ENCODE measurements at places on chromosomes 1 and 21.

- DNase-seq, result peak; percentile 47
Observed at GRCh38 chr1:223831755-223832636, 13.8 kb downstream of the TP53BP2 start.

DNA sequence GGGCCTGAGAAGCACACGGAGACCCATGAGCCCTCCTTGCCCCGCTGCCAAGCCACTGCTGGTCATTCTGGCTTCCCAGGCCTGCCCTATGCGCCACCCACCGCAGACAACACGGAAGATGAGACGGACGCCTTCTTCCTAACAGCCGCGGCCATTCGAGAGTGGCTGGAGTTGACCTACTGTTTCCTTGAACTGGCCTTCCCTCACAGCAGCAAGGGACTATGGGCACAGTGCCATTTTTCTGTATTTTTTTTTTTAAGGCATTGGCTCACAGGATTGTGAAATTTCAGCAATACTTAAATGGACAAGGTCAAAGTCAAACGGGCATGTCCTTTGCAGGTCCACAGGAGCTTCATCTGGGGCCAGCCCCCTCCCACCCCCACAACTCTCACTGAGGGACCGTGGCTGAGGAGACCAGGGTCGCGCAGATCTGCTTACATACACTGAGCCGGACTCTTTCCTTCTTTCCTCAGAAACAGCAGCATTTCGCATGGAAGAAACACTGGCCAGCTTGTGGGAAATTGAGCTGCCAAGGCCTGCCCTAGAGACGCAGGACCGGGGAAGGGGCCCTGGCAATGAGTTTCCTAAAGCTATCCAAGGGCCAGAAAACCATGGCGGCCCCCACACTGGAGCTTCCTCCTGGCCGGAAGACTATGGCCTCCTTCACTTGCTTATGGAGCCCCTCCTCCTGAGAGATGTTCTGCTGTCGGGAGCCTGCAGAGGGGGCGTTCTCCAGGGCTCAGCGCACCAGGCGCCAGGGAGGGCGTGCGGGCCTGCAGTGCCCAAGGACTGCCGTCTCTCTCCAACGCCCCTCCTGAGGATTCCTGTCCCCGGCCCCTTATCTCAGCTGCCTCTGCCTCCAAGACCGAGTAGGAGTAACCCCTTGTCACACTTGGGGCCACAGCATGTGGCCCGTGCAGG lies 98.9 kb downstream of the PGBD5 start:
- no peak for DNase-seq

GRCh38 chr1:168304865-168305264 lies 24.2 kb downstream of the TBX19 start:
- DNase-seq, result no peak

GRCh38 chr1:150760013-150760412 lies 5.6 kb downstream of the CTSS start:
- no peak for DNase-seq

DNA sequence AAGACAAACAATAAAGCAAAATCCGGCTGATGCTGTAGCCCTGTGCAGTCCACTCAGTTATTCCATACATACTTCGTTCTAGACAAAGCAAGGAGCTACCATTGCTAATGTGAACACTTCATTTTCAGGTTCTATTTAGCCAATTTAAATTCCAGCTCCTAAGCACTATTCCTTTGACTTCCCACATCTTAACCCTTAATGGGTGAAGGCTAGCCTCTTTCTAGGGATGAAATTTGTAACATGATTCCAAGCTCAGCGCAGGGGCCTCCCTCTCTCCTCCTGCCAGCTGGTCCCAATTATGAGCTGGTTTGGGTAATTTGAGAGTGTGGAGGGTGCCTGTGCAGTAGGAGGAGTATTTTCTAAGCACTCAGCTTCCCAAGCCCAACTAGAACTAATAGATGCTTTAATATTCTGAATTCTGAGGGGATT lies 53.9 kb upstream of the PTGFRN start:
- DNase-seq, result no peak

DNA sequence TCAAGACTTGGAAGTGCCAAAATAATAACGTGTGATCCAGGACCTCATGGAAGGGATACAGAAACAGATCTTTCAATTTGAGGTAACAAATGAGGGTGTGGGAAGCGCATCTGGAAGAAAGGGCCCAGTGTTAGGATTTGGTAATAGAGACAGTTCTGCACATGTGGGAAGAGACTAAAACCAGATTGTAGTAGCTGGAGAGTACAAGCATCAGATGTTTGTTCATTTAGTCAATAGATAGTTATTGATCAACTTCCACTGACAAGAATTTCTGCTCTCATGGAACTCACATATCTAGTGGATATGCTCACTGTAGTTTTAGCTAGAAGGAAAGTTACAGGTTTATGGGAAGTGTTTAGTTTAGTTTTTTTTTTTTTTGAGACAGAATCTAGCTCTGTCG lies 153.6 kb downstream of the TLR5 start:
- no peak for DNase-seq

GRCh38 chr1:248811514-248812490 lies 13.9 kb downstream of the SH3BP5L start:
- no peak for DNase-seq

- no peak for DNase-seq
Observed at GRCh38 chr1:57517587-57518374, 93.9 kb upstream of the DAB1 start.

GRCh38 chr1:202018468-202019234 lies 8.3 kb downstream of the ELF3 start:
- no peak for DNase-seq

GRCh38 chr1:205792961-205793673 lies 17.8 kb upstream of the RAB29 start:
- no peak for DNase-seq

DNA sequence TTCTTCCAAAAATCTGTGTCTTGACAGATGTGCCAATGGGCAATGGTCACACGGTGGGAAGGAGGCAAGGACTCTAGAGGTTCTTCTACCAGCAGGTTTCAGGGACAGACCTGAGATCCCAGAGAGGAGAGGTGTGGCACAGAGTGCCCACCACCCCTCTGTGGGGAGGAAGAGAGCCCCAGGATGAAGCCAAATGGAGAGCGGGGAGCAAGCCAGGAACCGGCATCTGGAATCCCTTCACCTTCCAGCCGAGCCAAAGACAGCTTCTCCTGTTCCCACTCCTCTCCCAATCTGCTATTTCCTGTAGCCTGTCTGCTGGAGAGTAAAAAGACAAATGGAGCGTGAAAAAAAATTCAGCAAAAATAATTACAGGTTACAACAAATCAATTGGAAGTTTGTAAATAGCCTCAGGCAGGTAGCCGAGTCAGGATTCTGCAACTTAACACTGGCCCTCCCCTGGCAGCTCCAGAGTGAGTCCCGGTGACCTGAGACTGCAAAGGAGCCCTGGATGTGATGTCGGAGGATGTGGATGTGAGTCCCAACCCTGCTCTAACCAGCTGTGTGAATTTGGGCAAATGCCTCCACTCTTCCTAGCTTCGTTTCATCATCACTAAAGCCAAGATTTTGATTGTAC lies 45.4 kb upstream of the LRRN2 start:
- no peak for DNase-seq

DNA sequence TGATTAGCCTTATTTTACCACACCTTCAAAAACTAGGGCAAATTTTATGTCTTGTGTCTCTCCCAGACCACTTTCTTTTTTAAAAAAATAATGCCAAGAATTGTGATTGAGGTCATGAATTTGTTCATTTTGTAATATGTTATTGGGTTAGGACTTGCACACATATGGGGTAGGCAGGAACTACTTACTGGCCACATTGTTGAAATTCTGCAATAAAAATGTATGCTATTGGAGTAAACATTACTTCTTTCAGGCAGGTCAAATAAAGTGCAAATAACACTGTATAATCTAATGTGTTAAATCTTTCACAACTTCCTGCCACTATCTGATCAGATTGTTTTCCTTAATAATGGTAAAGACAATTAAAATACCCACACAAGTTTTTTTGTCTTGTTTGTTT lies 166.6 kb upstream of the COL11A1 start:
- no peak for DNase-seq

GRCh38 chr1:188822248-188822647 lies 1655.4 kb downstream of the BRINP3 start:
- no peak for DNase-seq

- no peak for DNase-seq
Observed at GRCh38 chr1:209268479-209268878, 315.0 kb upstream of the CAMK1G start.

GRCh38 chr1:25832336-25833037 lies 12.7 kb downstream of the MTFR1L start:
- DNase-seq, result no peak

DNA sequence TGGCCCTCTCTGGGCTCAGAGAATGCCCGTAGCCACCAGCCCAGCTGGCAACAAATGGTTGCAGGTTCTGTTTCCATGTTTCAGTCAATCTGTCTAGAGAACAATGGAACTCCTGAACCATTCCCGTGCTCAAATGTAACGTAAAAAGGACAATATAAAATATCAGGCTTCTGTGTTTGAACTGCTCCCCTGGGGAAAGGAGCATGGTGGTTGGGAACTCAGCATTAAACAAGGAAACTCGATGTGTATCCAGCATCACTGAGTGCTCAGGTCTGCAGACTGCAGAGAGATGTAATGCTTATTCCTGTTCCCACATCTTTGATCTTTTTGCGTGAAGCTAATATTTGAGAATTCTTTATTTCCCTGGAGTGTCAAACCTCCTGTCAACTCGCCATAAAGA lies 326.5 kb downstream of the KIF26B start:
- DNase-seq, result no peak

- DNase-seq, result no peak
Observed at GRCh38 chr1:10900251-10900651, 103.8 kb upstream of the CASZ1 start.

GRCh38 chr1:73701826-73702225 lies 496.1 kb downstream of the LRRIQ3 start:
- no peak for DNase-seq

DNA sequence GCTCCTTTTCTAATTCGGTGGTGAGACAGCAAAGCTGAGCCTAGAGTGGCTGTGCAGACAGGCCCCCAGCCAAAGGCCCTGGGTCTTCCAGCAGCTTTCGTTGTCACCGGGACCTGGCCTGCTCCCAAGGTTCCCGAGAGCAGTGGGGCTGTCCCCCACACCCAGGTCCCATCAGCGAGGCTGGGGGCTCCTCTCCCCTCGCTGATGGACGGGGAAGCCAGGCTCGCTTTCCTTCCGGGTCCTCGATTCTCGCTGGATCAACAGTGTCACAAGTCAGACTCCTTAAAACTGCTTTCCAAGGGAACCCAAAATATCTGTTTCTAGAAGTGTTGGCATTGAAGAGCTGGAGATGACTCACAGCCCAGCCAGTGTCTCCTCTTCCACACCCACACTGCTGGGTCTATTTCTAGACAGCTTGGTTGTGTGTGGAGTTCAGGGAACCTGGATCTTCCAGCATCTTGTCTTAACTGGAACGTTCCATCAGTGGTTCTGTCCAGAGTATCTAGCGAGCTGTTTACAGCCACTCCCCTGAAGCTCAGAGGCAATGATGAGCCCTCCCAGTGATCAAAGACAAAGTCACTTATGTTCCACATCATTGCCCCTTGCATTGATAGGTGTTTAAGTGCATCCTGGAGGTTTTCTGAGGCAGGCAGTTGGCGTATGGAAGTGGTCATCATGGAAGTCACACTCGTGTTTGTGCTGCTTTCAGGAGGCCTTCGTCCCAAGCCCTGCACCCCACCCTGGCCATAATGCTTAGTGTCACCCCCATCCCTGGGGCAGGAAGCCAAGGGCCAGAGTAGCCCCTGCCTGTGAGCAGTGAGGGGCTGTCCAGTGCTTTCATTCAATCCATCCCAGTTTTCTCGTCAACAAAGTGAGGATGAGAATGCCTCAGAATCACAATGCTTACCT lies 35.2 kb downstream of the RRP1 start:
- no peak for DNase-seq

DNA sequence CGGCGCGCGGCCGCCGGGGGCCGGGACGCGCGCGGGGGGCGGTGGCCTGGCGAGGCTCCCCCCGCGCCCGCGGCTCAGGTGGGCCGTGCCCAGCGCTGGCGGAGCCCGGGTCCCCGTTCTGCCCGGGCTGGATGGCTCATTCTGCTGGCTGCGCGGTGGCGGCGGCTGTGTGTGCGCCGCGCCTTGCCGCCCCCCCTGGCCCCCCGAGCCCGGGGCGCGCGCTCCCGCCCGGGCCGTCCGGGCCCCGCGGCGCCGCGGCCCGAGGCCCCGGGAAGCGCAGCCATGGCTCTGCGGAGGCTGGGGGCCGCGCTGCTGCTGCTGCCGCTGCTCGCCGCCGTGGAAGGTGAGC lies at the start of gene EPHB2:
Gene EPHB2 (plus strand): TSS at position 139 of the 349 bp plus-strand sequence. CDS start 144 bp downstream, at position 283.
- peak; percentile 11 for DNase-seq
